ENCODE measurements at places on chromosomes 16 and 17.

DNA sequence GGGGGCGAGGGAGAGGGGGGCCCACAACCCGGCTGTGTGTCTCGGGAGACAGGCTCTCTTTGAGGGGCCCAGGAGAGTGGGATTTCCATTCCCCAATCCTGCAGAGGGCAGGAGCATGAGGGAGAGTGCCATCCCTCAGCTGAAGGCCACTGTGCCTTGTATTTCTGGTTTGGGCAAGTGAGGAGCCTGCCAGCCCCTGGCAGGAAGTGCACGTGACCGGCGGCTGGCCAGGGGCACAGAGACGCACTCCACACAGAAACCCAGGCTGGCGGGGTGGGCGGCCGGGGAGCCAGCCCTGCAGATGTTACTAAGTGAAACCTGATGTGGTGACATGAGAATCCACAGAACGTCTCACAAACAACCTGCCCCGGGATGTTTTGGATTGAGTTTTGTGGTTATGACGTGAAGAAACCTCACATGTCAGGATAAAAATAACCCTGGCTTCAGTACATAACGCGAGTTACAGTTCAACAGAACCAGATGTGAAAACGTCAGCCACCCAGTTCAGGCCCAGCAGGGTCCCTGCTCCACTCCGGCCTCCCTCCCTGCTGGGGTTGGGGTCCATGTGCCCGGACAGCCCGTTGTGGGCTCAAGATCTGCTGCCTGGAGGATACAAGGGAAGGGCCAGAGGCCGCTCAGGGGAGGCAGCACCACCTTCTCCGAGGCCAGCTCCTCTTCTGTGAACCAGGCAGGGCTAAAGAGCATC lies 51.7 kb upstream of the MTSS2 start:
- DNase-seq = peak; percentile 68

DNA sequence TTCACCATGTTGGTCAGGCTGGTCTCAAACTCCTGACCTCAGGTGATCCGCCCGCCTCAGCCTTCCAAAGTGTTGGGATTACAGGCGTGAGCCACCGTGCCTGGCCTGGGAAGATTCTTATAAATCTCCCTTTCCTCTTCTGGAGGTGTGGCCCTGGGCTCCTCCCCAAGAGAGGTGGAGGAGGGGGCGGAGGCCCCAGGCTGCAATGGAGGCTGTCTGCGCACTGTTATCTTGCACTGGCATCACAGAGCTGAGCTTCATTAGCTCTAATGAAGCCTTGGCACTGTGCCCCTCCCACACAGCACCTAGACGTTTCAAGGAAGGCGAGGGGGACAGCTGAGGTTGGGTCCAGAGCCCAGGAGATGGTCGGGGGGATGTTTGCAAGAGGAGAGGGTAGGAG lies 7.5 kb downstream of the ARHGAP23 start:
- no peak for DNase-seq

GRCh38 chr16:83989300-83989699 lies 21.3 kb downstream of the NECAB2 start:
- DNase-seq = no peak

- no peak for DNase-seq
Observed at GRCh38 chr17:62014526-62014925, 50.6 kb downstream of the MED13 start.

DNA sequence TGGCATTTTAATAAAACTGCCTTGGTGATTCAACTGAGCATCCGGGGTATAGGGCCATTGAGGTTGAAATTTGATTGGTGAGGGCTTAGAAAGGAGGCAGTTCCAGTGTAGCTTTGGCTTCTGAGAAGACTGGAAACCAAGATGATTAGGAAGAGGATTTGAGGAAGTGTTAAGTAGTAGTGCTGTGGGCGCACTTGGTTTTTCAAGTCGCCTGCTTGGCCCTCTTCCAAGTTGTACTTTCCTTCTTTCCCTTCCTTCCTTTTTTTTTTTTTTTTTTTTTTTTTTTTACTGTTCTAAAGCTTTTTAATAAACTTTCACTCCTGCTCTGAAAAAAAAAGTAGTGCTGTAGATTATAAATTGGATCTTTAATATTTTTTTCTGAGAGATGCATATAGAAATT lies 320.5 kb downstream of the UTP18 start:
- no peak for DNase-seq

DNA sequence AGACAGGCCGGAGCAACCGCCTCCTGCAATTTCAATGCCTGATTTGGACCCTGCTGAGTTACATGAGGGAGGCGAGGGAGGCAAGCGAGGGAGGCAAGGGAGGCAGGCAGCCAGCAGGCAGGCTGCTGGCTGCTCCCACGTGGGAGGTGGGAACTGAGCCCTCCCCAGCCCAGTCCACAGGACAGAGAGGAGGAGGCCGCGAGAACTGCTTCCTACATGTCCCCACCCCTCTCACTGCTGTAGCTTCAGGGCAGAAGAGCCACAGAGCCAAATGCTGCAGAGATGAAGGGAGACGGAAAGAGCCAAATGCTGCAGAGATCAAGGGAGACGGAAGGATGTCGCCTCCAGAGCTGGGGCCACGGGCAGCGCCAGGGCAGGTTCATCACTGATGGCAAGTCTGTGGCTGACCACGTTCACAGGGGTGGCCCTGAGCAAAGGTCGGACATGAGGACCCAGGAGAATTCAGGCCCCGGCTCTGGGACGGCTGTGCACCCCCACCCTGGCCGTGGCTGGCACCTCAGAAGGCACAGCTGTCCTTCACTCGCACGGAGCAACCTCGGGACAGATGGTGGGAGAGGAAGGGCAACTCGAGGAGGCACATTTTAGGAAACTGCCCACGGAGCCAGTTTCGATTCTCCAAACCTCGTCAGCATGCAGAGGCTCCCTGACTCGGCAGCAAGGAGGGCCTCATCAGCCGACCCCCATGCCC lies 21.5 kb downstream of the RPH3AL start:
- DNase-seq = no peak

DNA sequence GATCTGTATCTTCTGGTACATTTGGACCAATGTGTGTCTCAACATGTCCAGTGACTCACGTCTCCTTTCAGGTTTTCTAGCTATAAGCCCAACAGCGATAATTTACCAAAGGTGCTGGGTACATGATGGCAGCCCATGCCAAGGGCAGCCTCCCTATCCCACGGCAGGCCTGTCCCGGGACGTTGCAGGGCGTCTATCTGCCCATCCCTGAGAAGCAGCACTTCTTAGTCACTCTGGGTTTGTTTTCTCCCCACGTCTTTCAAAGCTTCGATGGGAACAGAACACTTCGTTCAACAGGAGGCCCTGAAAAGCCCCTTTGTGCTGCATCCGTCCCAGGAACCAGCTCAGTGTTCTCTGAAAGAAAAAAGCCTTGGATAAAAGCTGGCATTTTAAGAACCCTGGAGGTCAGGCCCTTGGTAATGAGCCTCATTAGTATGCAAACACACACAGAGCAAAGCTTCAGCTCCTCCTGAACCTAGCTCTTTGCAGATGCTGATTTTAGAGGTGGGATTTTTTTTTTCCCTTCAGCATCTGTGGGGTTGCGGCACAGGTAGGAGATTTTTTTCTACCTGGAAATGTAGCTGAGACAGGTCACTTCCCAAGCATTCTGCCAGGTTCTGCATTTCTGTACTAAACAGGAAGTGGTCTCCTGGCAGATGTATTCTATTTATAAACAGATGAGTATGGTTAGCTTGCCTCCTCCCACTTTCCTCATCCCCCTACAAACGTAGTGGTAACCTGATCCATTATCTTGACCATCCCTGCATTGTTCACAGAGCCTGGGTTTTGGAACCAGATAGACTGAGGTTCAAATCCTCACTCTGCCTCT lies 17.5 kb upstream of the MT4 start:
- DNase-seq = peak; percentile 18

DNA sequence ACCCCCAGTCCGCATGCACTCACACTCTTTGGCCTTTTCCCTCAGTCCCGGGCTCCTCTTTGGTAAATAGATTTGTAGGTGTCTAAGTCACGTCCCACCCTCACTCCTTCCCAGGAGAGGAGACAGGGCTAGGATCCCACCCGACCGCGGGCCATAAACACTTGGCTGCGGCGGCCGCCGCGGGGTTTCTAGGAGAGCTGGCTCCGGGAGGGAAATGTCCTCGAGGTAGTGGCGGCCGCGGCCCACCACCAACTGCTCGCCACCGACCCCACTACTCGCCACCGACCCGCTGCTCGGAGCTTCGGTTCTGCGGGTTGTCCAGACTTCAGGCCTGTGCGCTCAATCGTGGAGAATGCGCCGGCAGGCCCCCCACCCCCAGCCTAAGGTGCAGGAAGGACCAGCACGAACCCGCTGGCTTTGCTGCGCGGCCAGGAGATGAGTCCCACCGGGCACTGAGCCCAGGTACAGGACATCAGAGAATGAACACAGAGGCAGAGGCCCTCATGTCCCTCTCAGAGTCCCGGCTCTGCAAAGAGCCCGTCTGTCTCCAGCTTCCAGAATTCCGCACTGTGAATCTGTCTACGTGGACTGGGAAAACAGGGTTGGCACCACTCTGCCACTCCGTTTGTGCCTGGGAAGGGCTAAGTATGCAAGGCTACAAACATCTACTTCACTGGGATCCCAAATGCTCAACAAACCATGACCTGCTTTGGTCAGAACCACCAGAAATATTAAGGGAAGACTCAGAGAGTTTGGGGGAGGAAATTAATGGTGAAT lies 2.5 kb downstream of the PRAC2 start:
- no peak for DNase-seq

- DNase-seq = no peak
Observed at GRCh38 chr17:47866941-47867340, 16.0 kb upstream of the SP6 start.

- DNase-seq = no peak
Observed at GRCh38 chr17:72171703-72172667, 51.2 kb downstream of the SOX9 start.

DNA sequence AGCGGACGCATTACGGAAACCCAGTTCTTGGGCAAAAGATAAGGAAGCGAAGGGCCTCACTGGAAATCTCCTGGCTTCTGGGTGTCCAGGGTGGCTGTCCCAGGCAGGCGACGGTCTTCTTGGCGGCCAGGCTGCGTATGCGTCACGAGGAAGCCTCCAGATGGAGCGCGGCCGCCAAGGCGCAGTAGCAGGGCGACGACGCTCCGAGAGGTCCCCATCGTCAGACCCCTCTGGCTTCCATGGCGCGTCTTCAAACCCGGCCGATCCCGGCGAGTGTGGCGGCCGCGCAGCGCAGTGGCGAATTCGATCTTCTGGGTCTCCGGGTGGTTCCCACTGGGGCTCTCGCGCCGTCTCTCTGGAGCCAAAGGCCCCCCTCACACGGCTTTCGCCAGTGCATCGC lies 13.8 kb upstream of the ANKRD40CL start:
- DNase-seq = no peak

GRCh38 chr17:6011206-6011605 lies 59.0 kb upstream of the WSCD1 start:
- DNase-seq = no peak

DNA sequence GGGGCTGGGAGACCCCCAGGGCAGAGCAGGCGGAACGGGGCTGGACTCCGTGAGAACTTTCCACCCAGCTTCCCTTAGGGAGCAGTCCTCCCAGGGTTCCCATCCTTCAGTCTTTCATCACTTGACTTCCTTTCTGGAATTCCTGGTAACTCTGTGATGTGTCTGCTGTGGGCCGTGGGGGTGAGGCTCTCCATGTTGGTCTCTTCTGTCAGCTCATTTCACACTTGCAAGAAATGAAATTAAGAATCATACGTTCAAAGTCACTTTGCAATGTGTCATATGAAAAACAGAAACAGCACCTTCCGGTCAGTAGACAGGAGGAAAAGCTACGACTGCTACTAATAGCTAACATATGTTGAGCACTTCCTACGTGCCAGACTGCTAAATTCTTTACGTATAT lies 5.4 kb upstream of the BBS2 start:
- DNase-seq = peak; percentile 80

DNA sequence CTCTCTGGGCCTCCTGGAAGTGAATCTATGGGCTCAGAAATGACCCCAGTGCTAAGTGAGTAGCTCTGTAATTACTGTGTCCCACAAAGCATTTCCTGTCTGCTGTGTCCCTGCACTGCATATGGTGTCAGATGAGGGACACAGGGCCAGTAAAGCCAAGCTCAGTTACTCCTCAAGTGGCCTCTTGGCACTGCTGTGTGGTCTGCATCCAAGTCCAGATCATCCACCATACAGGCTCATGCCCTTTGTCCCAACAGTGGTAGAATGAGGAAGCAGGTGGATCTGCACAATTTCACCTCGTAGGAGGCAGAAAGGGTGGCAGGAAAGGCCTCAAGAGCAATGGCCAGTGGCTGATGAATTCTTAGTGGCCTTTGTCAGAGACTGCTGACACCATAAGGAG lies 146.8 kb downstream of the SOX9 start:
- no peak for DNase-seq

- no peak for DNase-seq
Observed at GRCh38 chr17:77478899-77479298, 338.1 kb downstream of the SEC14L1 start.

- DNase-seq = no peak
Observed at GRCh38 chr17:74211141-74211911, 2.0 kb upstream of the TTYH2 start.

GRCh38 chr16:67120025-67120424 lies 10.3 kb downstream of the PHAF1 start:
- DNase-seq = no peak

GRCh38 chr16:70463235-70463634 lies 8.8 kb downstream of the FCSK start:
- DNase-seq = no peak

- no peak for DNase-seq
Observed at GRCh38 chr16:24976971-24977677, 38.0 kb downstream of the ARHGAP17 start.

DNA sequence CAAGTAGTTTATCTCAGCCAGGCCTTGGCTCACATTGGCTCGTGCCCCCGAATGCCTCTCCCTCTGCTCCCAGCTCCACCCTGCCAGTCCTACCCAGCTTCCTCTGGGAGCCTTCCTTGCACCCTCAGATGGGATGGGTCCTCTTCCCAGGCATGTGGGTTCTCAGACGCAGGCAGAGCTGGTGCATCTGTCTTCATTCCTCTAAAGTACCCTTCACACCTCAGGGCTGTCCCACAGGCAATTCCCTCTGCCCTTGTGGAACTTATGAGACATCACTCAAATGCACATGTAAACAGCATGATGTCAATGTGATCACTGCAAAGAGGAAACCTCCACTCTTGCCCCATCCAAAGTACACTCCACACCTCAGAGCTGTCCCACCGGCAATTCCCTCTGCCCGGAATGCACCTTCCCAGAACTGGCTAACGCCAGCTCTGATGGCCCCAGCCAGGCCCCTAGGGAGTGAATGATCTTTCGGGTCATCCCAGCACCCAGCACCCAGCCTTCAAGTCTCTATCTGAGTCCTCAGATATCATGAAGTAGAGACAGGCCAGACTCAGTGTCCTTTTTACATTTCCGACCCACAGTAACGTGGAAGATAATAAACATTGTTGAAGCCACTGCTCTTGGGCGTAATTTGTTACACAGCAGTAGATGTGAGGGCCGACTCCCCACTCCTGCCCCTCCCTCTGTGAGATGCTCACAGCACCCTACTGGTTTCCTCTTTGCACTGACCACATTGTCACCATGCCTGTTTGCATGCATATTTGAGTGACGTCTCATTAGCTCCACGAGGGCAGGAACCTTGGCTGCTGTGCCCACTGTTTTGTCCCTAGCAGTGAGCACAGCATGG lies 85.4 kb downstream of the N4BP1 start:
- DNase-seq = no peak

DNA sequence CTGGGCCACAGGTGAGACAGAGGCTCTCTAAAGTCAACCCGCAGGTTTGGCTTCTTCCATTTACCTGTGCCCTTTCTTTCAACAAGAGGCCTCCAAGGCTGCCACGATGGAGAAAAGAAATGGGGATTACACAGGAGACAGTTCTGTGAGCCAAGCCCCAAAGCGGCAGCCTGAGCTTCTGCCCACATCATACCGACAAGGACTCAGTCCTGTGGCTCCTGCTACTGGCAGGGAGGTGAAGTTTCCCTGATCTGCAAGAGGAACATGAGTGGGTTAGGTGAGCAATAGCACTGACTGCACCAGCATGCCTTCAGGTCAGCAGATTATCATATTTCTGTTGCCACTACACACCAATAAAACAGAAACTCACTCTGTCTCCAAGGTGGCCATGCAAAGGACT lies 800.0 kb downstream of the KCNJ18 start:
- no peak for DNase-seq
